Ovary (tissue), 10 donors: ENCODE measurements at places on chromosomes 13 and 19. TPM values are rescaled to one million over a fixed set of nuclear protein-coding genes. Genes with fewer than 3 reads are reported as not detected.

GRCh38 chr13:31074756-31075155, 86.9 kb downstream of the HSPH1 start:
- DNase-seq, result no peak

GRCh38 chr19:40348961-40349507, 539 bp downstream of the PLD3 start:
- DNase-seq, result no peak

GRCh38 chr13:44857061-44857460, 132.2 kb downstream of the NUFIP1 start:
- no peak for DNase-seq

DNA sequence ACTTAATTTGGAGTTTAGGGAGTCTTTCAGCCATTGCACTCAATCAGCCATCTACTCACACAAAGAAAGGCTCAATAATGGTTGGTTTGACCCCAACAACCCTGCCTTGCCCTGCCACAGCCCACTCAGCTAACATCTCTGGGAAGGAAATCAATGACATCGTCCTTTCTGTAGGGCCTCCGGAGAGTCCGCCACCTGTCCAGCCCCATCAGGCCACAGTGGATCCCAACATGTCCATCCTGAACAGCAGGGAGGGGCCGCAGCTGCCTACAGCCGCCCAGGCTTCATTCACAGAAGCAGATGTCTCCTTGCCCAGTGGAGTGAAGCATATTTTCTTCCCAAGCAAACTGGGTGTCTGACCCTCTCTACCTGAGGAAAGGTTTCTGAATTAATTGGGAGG, 4.2 kb upstream of the CDX2 start:
- DNase-seq, result no peak

GRCh38 chr19:10752237-10752912, 34.5 kb downstream of the DNM2 start:
- DNase-seq, result no peak

- peak; percentile 59 for DNase-seq
These were observed at the start of gene SLC25A23 for GRCh38 chr19:6459262-6460098. Gene SLC25A23, minus strand, starts transcription at chr19:6459792. Its CDS starts 164 bp downstream, at chr19:6459628.

DNA sequence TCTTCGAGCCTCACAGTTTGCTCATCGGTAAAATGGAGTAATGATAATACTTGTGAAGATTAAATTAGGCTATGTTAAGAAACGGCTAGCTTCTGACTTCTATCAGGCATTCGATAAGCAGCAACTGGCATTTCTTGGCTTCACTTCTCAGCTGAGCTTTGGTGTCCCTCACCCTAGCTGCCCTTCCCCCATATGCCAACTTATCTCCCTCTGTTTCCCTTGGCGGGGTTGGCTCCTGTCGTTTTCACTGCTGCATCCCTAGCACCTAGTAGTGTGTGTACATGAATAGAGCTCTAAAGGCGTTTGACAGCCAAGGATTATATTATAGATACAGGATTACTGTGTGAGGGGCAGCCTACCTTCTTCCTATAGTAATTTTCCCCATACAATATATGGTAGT, 97.5 kb downstream of the TNFSF11 start:
- no peak for DNase-seq

Gene ZNF823
- total RNA-seq, result 9.5 TPM

Gene CGB3
- total RNA-seq, result not detected

Gene PSG11
- not detected for total RNA-seq
